OCI-LY7 (cell line): ENCODE measurements at places on chromosomes 7 and 10.

DNA sequence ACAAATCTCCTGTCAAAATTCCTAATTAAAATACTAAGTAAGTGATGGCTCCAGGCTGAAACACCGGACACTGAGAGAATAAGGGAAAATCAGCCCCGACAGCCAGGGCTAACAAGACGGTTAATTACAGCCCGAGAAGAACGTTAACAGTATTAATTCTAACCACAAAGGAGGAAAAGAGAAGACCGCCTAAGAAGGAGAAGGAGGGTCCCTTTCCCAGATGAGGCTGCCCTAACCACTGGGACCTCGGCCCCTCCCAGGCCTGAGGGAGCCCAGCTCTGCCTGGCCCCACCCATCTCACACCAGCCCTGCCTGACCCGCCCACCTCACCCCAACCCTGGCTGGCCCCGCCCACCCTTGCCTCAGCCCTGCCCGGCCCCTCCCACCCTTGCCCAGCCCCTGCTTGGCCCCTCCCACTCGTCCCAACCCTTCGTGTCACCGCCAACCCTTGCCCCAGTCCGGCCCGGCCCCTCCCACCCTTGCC lies 51.3 kb downstream of the PWWP2B start:
- DNase-seq: peak; percentile 90

GRCh38 chr10:123101872-123102271 lies 33.9 kb upstream of the HMX3 start:
- no peak for DNase-seq

DNA sequence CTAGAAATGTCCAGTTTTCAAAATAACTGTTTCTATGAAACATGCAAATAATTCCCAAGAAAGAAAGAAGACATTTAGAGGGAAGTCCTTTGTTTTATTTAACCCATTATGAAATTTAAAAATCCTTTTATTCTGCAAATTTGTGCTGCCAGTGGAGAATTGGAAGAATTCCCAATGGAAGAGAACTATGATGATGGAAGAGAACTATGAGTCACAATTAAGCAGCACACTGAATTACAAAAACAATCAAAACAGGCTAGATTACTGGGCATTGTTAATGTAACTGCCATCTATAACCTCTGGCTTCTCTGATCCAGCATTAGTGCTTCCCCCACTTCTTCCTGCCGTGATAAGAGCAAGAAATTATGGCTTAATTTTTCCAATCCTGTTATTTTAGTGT lies 126.2 kb upstream of the FEZF1 start:
- DNase-seq: no peak

GRCh38 chr10:80194373-80195045 lies 10.8 kb downstream of the ANXA11 start:
- no peak for DNase-seq

DNA sequence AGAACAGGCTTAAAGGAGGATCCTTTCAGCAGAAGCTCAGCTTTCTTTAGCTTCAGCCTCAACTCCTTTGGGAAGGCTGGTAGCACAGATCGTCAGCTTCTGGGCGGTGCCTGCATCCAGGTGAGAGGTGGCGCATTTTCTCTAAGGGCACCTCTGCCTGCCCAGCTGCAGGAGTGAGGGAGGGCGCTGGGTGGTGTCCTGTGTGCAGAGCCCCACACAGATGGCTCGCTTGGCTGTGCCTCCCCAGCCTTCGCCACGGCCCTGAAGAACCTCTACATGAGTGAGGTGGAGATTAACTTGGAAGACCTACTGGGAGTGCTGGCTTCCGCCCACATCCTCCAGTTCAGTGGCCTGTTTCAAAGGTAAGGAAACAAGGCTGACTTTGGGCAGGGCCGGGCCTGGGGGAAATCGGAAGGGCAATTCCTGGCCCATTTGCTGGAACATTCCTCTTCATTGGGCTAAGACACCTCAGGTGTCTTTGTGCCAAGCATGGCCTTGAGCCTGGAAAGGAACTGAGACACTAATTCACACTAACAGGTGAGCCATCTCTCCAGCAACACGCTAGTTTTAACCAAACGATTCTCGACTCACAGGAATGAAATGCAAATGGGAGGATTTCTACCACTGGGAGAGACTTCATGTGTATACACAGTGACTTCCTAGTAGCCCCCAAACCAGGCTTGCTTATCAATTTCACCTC lies 19.9 kb downstream of the BTBD16 start:
- no peak for DNase-seq

DNA sequence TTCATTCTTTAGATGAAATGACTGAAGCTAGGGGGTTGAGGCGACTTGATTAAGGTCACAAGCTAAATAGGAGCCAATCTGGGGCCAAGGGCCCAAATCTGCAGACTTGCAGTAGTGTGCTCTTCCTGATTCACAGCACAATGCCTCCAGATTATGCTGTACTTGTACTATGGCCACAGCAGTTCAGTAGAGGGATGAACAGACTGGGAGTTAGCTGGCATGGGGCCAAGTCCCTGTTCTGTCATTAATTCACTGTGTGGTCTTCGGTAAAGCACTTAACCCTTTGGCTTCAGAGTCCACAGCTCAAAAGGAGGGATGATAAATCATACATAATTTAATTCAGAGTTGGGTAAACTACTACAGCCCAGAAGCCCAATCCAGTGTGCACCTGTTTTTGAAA lies 196.8 kb downstream of the XPNPEP1 start:
- DNase-seq: no peak

GRCh38 chr10:28263136-28263857 lies 39.6 kb downstream of the MPP7 start:
- no peak for DNase-seq

DNA sequence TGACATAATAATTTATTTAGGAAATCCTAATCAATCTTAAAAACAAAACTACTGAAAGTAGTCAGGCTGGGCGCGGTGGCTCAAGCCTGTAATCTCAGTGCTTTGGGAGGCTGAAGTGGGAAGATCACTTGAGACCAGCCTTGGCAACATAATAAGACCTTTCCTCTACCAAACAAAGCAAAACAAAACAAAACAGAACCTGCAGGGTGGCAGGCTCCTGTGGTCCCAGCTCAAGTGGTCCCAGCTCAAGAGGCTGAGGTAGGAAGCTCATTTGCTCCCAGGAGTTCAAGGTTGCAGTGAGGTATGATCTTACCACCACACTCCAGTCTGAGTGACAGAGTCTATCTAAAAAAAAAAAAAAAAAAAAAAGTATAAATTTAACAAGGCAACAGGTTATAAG lies 748.0 kb downstream of the CNTNAP2 start:
- DNase-seq: no peak

DNA sequence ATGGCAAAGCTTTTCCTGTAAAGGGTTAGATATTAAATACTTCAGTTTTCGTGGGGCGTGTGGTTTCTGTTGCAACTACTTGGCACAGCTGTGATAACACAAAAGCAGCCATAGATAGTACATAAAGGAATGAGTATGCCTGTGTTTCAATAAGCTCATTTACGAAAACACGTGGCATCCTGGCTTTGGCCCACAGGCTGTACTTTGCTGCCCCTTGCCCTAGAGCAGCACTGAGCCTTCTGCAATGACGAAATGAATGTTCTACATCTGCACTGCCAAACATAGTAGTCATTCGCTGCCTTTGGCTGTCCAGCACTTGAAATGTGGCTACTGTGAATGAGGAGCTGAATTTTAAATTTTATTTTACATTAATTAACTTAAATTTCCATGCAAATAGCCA lies 376.2 kb upstream of the TPK1 start:
- no peak for DNase-seq

DNA sequence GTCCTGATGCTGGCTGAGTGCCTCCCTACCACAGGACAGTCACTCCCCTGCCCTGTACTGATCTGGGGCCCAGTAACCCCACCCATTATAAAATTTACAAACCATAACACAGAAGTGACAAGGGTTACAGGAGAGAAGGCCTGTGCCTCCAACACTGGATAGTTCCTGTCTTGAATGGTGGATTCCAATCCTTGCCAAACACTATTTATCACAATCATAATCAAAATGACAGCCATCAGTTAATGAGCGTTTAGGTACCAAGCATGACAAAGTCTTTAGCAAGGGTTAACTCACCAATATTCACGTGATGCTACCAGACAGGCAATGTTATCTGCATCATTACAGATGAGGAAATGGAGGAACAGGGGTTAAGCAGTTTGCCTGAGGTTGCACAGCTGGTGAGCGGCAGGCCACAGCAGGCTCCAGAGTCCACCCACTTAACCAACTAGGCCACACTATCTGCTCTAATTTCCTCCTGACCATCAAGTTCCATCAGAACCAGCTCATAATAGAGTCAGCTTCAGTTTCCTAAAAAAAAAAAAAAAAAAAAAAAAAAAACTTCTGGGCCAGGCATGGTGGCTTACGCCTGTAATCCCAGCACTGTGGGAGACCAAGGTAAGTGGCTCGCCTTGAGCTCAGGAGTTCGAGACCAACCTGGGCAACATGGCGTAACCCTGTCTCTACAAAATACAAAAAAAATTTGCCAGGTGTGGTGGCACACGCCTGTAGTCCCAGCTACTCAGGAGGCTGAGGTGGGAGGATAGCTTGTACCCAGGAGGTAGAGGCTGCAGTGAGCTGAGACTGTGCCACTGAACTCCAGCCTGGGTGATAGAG lies 14.2 kb downstream of the PDLIM1 start:
- no peak for DNase-seq

DNA sequence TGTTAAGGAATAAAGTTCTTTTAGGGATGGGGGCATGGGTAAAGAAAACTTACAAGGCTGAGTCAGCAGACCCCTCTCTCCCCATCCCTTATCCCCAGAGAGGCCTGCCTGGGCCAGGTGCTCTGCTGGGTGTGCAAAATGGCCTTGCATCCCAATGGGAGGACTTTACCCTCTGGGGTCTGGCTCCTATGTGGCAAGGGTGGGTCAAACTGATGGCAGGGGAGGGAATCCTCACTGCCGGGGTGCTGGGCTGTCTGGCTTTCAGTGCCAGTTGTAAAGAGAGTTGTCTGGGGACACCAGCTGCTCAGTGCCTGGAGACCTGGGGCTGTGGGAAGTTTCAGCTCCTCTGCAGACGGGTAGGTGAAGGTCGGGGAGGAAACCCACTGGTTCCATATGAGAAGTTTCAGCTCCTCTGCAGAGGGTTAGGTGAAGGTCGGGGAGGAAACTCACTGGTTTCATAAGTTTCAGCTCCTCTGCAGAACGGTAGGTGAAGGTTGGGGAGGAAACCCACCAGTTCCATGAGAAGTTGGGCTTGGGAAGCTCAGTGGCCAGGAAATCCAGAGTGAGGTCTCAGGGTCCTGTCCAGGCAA lies 127.2 kb upstream of the PODXL start:
- no peak for DNase-seq

- no peak for DNase-seq
Measured at GRCh38 chr7:157017149-157017548, 6.7 kb upstream of the MNX1 start.

- no peak for DNase-seq
Measured at GRCh38 chr7:37912756-37913155, 3.9 kb downstream of the SFRP4 start.

DNA sequence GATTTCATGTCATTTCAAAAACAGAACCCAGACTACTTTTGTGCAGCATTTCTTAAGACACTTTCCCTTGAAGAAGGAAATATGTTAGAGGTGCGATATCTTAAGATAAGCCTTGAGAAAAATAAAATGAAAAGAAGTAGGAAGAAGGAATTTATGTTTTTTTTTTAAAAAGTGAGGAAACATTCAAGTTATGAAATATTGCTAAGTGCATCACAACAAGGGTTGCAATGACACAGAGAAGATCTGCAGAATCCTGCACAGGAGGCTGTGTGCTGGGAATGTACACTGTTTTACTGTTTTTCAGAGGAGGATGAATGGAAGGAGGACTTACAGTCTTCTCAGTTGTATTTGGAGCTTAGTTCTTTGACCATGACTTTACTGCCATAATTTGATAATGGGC lies 79.8 kb upstream of the NME8 start:
- DNase-seq: no peak

DNA sequence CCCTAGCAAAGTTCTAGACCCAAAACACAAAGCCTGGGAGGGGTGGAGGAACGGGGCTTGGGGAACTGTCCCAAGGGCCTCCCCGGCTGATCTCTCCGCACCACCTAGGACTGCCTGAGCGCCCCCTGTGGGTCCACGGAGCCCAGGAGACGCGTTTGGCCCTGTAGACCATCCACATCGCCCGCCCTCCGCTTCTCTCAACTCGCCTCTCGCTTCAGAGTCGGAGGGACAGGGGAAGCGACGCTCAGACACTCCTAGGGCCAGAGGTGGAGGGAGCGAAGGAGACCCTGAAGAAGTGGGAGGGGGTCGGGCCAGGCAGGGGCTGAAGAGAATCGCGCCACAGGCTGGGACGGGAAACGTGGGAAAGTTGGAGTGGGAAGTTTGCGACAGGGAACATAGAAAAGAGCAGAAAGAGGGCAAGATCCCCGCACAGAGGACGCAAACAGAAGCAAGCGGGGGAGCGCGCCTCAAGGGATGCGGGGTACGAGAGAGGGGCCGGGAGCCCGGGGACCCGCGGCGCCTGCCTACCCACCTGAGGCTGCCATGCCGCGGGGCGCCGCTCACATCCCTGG lies 378 bp downstream of the PIK3AP1 start:
- DNase-seq: peak; percentile 94

DNA sequence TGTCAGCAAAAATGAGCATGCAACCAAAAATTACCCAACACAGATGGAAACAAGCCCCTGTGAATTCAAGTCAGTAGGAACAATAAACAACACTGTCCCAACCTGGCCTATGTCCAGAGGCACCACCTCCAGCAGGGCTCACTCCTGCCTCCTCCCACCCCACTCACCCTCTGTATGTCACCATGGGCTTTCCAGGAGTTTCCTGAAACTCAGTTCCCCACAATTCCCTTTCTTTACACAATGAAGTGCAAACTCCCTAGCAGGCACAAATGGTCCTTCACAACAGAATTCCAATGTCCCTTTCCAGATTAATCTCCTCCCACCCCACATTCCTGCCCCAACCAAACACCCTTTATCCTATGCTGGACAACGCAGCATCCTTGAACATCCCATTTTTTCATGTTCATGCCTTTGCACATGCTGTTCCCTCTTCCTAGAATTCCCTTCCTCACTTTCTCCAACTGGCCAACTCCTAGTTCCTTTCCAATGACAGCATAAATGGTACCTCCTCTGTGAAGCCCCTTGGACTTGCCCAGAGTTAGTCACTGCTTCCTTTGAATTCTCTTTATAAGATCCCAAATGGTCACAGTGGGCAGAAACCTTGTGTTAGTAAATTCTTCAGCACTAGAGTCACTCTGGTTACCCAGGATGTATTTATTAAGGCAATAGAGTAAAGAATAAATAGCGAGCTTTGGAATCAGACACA lies 157.5 kb downstream of the SLIT1 start:
- DNase-seq: no peak

GRCh38 chr7:50801907-50802306 lies 19.2 kb upstream of the GRB10 start:
- DNase-seq: no peak

- peak; percentile 96 for DNase-seq
Measured at GRCh38 chr7:131124001-131124629, 203.6 kb upstream of the MKLN1 start.

DNA sequence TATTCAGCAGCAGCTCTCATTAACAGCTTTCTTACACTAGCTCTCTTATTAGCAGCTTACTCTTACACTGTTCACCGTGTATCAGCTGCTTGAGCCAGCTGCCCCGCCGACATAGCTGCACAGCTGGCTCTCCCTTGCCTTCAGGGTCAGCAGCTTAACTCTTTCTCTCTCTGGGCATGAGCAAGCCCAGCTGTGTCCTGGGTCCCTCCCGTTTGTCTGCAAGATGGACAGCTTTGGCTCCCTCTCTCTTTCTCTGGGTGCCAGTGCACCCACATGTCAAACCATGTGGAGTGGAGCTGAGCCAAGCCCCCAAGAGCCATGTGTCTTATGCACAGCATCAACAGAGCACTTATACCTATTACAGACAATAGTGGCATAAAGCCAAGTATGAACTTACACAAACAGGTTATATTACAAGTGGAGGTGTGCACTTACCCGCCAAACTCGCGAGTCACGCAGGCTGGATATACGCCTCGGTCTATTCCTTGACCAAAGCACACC lies 35.7 kb upstream of the MTPAP start:
- peak; percentile 36 for DNase-seq
